ENCODE measurements at places on chromosomes 3 and 15. TPM values are rescaled to one million over a fixed set of nuclear protein-coding genes. Genes with fewer than 3 reads are reported as not detected.

DNA sequence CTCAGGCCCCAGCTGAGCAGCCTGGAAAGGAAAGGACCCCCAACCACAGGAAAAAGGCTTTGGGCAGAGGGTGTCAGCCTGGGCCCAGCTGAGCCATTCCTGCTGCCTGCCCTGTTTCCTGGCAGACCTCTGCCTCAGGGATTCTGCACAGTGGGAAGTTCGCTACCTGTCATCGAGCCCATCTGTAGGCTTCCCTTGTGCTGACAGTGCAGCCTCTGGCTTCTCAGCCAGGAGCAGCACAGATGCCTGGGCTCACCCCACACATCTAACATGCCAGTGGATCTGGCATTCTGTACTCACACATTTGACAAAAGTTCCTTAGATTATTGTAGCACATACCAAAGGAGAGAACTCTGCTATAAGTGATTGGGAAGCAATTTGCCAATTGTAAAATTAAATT is 202.2 kb downstream of the SSR3 start:
- no peak for DNase-seq

GRCh38 chr3:79125313-79125984 is 642.3 kb downstream of the ROBO1 start:
- DNase-seq: no peak

- no peak for DNase-seq
These were observed 298.2 kb downstream of the UBE2E2 start for GRCh38 chr3:23501201-23501802.

Gene EPHB3
- total RNA-seq: not detected

Gene COL7A1
- 1.0 TPM for total RNA-seq

Gene TGM4
- total RNA-seq: not detected

DNA sequence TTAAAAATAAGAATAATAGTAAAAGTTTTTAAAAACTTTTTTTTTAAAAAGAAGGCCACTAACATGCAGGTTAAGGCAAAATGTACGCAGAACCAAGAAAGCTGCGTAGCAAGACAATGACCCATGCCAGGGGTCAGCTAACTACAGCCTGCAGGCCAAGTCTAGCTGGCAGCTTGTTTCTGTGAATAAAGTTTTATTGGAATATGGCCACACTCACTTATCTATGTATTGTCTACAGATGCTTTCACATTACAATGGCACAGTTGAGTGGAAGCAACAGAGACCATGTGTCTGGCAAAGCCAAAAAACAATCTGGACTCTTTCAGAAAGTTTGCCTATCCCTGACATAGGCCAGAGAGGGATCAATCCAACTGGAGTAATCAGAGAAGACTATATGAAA is 46.7 kb downstream of the WWTR1 start:
- DNase-seq: no peak

Gene GOLGA8S
- total RNA-seq: not detected

- peak; percentile 20 for DNase-seq
These were observed 5.0 kb downstream of the JMJD7 start for GRCh38 chr15:41832875-41833274.

DNA sequence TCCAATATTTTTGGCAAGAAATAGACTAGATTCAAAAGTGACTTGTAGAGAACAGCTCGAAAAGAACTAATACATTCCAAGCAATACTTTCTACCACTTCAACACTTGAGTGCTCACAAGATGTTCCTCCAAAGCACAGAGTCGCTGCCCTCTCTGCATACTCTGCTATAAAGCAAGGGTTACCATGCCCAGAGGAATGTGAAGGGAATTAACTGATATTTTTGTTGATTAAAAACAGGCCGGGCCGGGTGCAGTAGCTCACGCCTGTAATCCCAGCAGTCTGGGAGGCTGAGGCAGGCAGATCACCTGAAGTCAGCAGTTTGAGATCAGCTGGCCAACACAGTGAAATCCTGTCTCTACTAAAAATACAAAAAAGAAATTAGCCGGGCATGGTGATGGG is 57.6 kb upstream of the CSPG5 start:
- DNase-seq: no peak
